Stimulated activated CD8-positive, alpha-beta memory T cell treated with anti-CD3 and anti-CD28 coated beads, Interleukin-15, amount 100 ng/mL, for 24 hours (primary cell): ENCODE measurements at places on chromosomes 3 and 15.

DNA sequence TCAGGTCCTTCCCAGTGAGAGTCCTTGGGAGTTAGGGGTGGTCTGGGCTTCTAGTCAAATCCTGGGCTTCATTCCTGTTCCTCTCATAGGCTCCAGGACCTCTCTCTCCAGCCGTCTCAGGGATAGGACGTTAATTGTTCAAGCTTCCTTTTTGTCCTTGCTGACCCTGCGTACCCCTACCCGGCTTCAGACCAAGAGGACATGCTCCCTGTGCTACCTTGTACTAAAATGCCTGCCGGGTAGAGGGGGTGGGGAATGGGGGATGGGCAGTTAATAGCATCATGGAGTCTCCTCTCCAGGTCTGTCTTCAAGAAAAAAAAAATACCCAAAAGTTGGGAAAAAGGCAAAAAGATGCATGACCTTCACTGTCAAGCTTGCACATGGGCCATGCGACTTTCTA lies 36.5 kb upstream of the GALNT15 start:
- no peak for DNase-seq

DNA sequence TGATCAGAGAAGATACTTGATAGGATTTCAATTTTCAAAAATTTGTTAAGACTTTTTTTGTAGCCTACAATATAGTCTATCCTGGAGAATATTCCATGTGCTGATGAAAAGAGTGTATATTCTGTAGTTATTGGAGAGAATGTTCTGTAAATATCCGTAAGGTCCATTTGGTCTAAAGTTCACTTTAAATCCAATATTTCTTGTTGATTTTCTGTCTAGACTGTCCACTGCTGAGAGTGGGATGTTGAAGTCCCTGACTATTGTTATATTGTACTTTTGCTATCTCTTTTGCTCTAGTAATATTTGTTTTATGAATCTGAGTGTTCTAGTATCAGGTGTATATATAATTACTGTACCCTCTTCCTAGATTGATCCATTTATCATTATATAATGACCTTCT lies 406.2 kb upstream of the CNTN4 start:
- DNase-seq: no peak

- no peak for DNase-seq
These were observed 234.3 kb downstream of the SHOX2 start for GRCh38 chr3:157871838-157872460.

- no peak for DNase-seq
These were observed 54.0 kb upstream of the SLCO2A1 start for GRCh38 chr3:134083626-134084241.

- no peak for DNase-seq
These were observed 44.7 kb upstream of the APEH start for GRCh38 chr3:49629451-49629850.

DNA sequence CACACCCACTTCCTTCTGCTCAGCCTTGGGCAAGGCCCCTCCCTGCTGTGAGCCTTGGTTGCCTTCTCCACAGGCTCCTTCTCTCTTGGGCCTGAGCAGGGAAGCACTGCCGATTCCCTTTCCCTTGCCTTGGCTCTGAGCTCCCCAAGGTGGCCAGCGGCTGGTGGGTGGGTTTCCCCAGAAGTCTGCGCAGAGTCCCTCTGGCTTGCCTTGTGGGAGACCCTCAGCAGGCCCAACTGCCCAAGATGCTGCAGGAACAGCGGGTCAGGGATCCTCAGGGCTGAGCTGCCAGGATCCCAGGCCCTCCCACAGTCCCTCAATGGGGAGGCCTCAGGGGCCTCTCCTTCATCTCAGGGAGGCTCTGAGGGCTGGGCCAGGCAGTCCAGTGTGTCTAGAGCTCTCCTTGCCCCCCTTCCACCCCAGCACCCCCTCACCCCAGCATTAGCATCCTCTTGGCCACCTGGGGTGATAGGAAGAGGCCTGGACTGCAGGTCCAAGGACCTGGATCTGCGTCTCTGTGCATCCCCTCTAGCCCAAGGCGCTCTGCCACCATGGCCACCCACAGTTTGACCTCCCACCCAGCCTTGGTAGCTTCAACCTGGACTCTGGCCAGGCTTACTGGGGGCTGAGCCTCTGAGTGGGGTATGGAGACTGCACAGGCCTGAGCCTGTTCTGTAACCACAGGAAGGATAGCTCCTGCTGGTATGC lies 68.6 kb downstream of the EXOG start:
- DNase-seq: no peak

GRCh38 chr15:56040081-56041035 lies 46.9 kb upstream of the NEDD4 start:
- no peak for DNase-seq

- no peak for DNase-seq
These were observed 800.7 kb downstream of the NAALADL2 start for GRCh38 chr3:175659670-175660350.
